ENCODE measurements at places on chromosomes 16 and 17. TPM values are rescaled to one million over a fixed set of nuclear protein-coding genes. Genes with fewer than 3 reads are reported as not detected.
A peak's percentile ranks its signal among the peaks of the same experiment; 100 is the strongest.

GRCh38 chr16:67950335-67950843 is 6.5 kb upstream of the LCAT start:
- H3K4me3 ChIP-seq = no peak overlapping the region
- no peaks in the 10 kb centered on the region for H3K27me3 ChIP-seq
- DNase-seq = no peak
- H3K36me3 ChIP-seq = peaks cover 80% of the 10 kb centered on the region
- H3K27ac ChIP-seq = no peak overlapping the region
- H3K4me1 ChIP-seq = peaks cover 23% of the 10 kb centered on the region

GRCh38 chr16:17414421-17414820 is 56.3 kb downstream of the XYLT1 start:
- no peaks in the 10 kb centered on the region for H3K27me3 ChIP-seq
- no peak overlapping the region for H3K27ac ChIP-seq
- H3K4me3 ChIP-seq = no peak overlapping the region
- H3K36me3 ChIP-seq = peaks cover 3% of the 10 kb centered on the region
- DNase-seq = no peak
- peaks cover 29% of the 10 kb centered on the region for H3K4me1 ChIP-seq

- no peak overlapping the region for H3K4me3 ChIP-seq
- H3K36me3 ChIP-seq = no peaks in the 10 kb centered on the region
- no peak overlapping the region for H3K27ac ChIP-seq
- H3K4me1 ChIP-seq = no peaks in the 10 kb centered on the region
These were observed 13.6 kb upstream of the NKD1 start for GRCh38 chr16:50534556-50534955.

Gene AANAT
- total RNA-seq = not detected

- H3K4me3 ChIP-seq = peak overlapping the region; percentile 55
- H3K27me3 ChIP-seq = no peaks in the 10 kb centered on the region
- no peak for DNase-seq
- H3K4me1 ChIP-seq = peaks cover 10% of the 10 kb centered on the region
These were observed 29.6 kb downstream of the ZNF778 start for GRCh38 chr16:89246903-89247733.

GRCh38 chr17:14733376-14733775 is 432.5 kb downstream of the HS3ST3B1 start:
- no peak for DNase-seq
- no peaks in the 10 kb centered on the region for H3K36me3 ChIP-seq
- H3K27ac ChIP-seq = no peak overlapping the region
- H3K4me3 ChIP-seq = no peak overlapping the region
- no peaks in the 10 kb centered on the region for H3K27me3 ChIP-seq
- H3K4me1 ChIP-seq = peaks cover 11% of the 10 kb centered on the region

- no peaks in the 10 kb centered on the region for H3K36me3 ChIP-seq
- H3K27ac ChIP-seq = no peak overlapping the region
- H3K27me3 ChIP-seq = no peaks in the 10 kb centered on the region
- no peak for DNase-seq
- H3K4me3 ChIP-seq = peak overlapping the region; percentile 65
- H3K4me1 ChIP-seq = peaks cover 27% of the 10 kb centered on the region
These were observed 1.3 kb downstream of the METRN start for GRCh38 chr16:716200-716568.

GRCh38 chr17:57490890-57491289 is 234.6 kb downstream of the MSI2 start:
- H3K36me3 ChIP-seq = no peaks in the 10 kb centered on the region
- H3K4me1 ChIP-seq = no peaks in the 10 kb centered on the region
- DNase-seq = no peak
- no peak overlapping the region for H3K27ac ChIP-seq

- H3K4me1 ChIP-seq = no peaks in the 10 kb centered on the region
- H3K27ac ChIP-seq = no peak overlapping the region
- peaks cover 62% of the 10 kb centered on the region for H3K36me3 ChIP-seq
- H3K4me3 ChIP-seq = no peak overlapping the region
- DNase-seq = no peak
These were observed 32.9 kb downstream of the WDR45B start for GRCh38 chr17:82615084-82616020.

Gene GCGR
- not detected for total RNA-seq

Gene POLG2
- total RNA-seq = 16.7 TPM

- DNase-seq = no peak
- H3K4me1 ChIP-seq = peaks cover 54% of the 10 kb centered on the region
- H3K27ac ChIP-seq = peak overlapping the region; percentile 29
- no peaks in the 10 kb centered on the region for H3K36me3 ChIP-seq
- H3K4me3 ChIP-seq = no peak overlapping the region
- no peaks in the 10 kb centered on the region for H3K27me3 ChIP-seq
These were observed 4.8 kb downstream of the MAP2K3 start for GRCh38 chr17:21289175-21289901.

Gene TMEM204
- 33.1 TPM for total RNA-seq

Gene CDK10
- total RNA-seq = 44.0 TPM

Gene HLF
- total RNA-seq = 14.7 TPM

Gene UBB
- 625 TPM for total RNA-seq

DNA sequence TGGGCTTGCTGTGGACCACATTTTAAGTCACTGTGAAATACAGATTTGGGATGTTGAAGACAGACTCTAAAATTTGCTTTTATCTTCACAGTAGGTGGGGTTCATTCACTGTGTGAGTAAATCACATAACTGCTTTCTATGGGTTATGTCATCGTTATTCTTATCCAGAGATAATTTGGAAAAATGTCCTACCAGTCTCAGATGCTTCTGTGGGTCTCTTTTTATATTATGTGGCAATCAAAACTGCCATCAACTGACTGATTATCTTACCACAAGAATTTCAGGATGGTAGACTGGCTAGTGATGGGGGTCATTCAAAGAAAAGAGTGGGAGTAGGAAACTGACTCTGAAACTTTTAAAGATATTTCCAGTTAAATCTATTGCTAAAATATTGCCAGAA is 3.1 kb downstream of the HSBP1 start:
- H3K36me3 ChIP-seq = no peaks in the 10 kb centered on the region
- H3K4me3 ChIP-seq = no peak overlapping the region
- DNase-seq = no peak
- H3K27ac ChIP-seq = no peak overlapping the region
- no peaks in the 10 kb centered on the region for H3K27me3 ChIP-seq

DNA sequence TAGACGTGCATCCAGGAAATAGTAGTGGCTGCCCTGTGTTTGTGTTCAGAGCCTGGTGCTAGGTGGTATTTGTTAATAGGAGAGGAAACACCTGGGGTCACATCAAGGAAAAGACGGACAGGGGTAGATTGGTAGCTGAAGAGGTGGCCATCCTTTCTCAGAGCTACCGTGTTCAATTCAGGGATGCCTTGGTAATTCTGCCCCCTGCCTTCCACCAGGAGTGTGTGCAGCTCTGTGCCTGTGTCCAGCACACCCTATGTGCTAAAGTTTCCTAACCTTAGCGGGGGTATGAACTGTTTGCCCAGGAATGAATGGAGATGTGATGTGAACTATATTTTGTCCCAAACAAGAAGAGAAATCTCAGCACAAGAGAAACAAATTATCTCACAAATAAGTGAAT is 174.1 kb upstream of the MPHOSPH6 start:
- H3K4me1 ChIP-seq = no peaks in the 10 kb centered on the region
- DNase-seq = no peak
- no peaks in the 10 kb centered on the region for H3K36me3 ChIP-seq
- no peak overlapping the region for H3K4me3 ChIP-seq
- H3K27ac ChIP-seq = no peak overlapping the region

DNA sequence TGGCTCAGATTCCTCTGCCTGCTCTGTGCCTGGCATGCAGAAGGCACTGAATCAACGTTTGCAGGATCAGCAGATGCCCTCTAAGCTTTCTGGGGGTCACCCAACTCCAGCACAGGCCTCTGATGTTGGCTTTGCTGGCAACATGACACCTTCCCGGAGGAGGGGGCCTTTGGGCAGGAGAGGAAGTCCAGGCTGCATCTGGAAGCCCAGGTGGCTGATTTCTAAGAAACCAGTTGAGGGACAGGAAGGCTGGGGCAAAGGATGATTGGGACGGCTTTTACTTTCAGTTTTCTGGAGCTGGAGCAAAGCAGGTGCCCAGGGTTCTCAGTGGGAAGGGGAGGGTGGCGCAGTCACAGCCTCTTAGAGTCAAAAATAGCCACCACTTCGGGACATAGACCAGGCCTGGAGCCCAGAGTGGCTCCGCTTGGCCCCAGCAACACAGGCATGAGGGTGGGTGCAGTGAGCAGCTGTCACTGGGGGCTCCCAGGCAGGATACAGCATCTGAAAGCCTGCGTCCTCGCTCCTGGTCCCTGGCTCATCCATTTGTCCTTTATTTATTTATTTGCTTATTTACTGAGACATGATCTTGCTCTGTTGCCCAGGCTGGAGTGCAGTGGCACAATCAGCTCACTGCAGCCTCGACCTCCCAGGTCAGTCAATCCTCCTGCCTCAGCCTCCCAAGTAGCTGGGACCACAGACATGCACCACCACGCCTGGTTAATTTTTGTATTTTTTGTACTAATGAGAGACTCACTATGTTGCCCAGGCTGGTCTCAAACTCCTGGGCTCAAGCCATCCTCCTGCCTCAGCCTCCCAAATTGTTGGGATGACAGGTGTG is 15.1 kb downstream of the SOCS1 start:
- no peaks in the 10 kb centered on the region for H3K36me3 ChIP-seq
- no peak overlapping the region for H3K27ac ChIP-seq
- H3K4me1 ChIP-seq = no peaks in the 10 kb centered on the region
- H3K4me3 ChIP-seq = no peak overlapping the region

Gene FAM83G
- 36.1 TPM for total RNA-seq

DNA sequence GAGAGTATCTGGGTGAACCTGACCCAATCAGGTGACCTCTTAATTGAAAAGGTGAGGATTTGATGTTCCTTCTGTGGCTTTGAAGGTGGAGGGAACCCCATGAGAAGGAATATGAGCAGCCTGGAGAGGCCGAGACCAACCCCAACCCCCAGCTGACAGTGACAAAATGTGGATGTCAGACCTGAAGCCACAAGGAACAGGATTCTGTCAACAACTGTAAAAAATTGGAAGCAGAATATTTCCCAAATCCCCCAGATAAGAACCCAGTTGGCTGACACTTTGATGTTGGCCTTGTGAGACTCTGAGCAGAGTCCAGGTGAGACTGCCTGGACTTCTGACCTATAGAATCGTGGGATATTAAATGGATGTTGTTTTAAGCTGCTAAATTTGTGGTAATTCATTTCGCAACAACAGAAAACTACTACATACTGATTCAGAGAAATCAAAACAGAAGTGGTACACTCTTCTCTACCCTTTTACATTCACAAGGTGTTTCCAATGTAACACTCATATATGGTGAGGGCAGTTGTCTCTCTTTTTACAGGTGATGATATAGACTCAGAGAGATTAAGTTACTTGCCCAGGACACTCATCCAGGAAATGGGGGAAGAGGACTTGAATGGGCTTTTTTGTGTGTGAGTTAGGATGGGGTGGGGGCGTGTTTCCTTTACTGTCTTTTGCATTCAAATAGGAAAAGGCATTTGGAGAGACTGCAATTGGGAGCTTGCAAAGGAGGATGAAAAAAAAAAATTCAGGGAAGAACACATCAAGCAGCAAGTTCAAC is 29.8 kb upstream of the SALL1 start:
- DNase-seq = no peak
- H3K4me3 ChIP-seq = no peak overlapping the region
- H3K36me3 ChIP-seq = no peaks in the 10 kb centered on the region
- no peaks in the 10 kb centered on the region for H3K4me1 ChIP-seq
- no peaks in the 10 kb centered on the region for H3K27me3 ChIP-seq

Gene NOTUM
- total RNA-seq = not detected

Gene NXPH3
- 18.4 TPM for total RNA-seq

DNA sequence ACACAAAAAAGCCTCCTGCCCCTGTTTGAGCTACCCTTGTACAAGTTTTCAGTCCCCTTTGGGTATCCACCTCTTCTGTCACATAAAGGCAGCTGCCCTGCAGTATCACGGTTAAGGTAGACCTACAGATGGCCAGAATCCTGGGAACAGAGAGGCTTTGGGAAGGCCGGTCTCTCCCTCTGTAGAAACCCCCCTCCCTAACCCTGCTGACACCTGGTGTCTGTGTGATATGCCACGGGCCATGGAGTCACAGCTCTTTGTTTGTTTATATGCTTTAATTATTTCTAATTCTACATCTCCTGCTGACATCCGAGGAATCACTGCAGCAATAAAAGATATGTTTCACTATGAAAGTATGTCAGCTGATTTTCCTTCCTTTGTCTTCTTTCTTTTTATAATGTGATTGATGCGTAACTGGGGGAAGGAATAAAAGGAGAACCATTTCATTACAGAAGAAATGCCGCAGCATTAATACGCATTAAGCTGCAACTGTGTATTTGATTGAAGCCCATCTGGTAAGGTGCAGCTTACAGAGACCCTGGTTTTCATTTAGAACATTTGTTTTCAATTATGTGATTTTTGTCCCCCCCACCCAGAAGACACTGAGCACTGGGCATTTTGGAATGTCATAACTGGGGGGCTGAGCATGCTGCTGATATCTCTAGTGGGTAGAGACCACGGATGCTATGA is 142.1 kb downstream of the SLC39A11 start:
- H3K4me1 ChIP-seq = no peaks in the 10 kb centered on the region
- no peak overlapping the region for H3K27ac ChIP-seq
- no peak overlapping the region for H3K4me3 ChIP-seq
- peaks cover 6% of the 10 kb centered on the region for H3K36me3 ChIP-seq

DNA sequence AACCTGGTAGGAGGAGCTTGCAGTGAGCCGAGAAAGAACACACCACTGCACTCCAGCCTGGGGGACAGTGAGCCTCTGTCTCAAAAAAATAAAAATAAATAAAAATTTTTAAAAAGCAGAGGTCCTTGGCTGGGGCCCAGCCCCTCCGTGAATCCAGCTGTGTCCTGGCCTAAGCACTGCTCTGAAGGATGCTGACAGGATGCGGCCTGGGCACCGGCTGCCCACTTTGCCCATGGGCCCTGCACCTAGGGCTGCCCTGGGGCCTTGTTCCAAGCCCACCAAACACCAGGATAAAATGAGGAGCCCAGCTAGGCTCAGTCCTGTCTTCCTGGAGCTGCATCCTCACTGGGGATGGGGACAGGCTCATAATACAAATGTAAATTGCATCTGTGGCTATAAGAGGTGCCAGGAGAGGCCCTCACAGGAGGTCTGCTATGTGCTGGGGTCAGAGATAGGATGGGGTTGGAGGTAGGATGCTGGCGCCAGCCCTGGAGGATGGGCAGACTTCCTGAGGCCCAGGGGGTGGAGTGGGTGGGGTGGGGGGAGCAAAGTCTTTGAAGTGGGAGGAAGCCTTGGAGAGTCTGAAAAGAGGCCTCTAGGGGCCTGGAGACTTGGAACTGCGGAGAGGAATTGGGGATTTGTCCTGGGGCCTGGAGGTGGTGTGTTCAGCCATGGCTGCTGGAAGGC is 6.2 kb downstream of the C16orf89 start:
- no peaks in the 10 kb centered on the region for H3K36me3 ChIP-seq
- H3K4me3 ChIP-seq = no peak overlapping the region
- H3K27me3 ChIP-seq = no peaks in the 10 kb centered on the region
- H3K4me1 ChIP-seq = no peaks in the 10 kb centered on the region

- H3K4me1 ChIP-seq = no peaks in the 10 kb centered on the region
- H3K27ac ChIP-seq = no peak overlapping the region
- H3K36me3 ChIP-seq = no peaks in the 10 kb centered on the region
These were observed 37.3 kb upstream of the CDH15 start for GRCh38 chr16:89134269-89134668.

- H3K36me3 ChIP-seq = no peaks in the 10 kb centered on the region
- H3K27ac ChIP-seq = no peak overlapping the region
- no peak for DNase-seq
- H3K4me3 ChIP-seq = no peak overlapping the region
These were observed 193.4 kb upstream of the GSE1 start for GRCh38 chr16:85419503-85420408.

GRCh38 chr17:72588561-72588960 is 467.7 kb downstream of the SOX9 start:
- H3K36me3 ChIP-seq = no peaks in the 10 kb centered on the region
- H3K4me1 ChIP-seq = peaks cover 22% of the 10 kb centered on the region
- H3K27ac ChIP-seq = no peak overlapping the region
- H3K4me3 ChIP-seq = no peak overlapping the region

Data from vagina (tissue), 2 donors.